Vagina (tissue), 2 donors: ENCODE measurements at places on chromosomes 7 and 10.

DNA sequence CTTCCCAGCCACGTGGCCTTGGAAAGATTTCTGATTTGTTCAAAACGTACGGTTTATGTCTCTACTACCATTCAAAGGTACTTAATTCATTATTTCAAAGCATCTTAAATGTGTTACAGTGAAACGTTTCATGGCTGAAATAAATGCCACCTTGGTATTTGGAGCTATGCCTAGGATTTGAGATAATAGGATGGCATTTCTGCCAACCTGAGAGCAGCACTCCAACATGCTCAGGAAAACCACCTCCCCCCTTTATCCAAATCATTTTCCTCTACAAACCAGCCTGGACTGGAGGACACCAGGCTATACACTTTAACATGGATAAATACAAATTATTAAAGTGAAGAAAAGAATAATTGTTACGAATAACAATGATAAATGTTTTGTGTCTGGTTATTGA, 260.9 kb downstream of the ZMYND11 start:
- no peak for DNase-seq

GRCh38 chr7:69844264-69844868, 246.1 kb downstream of the AUTS2 start:
- DNase-seq, result no peak

DNA sequence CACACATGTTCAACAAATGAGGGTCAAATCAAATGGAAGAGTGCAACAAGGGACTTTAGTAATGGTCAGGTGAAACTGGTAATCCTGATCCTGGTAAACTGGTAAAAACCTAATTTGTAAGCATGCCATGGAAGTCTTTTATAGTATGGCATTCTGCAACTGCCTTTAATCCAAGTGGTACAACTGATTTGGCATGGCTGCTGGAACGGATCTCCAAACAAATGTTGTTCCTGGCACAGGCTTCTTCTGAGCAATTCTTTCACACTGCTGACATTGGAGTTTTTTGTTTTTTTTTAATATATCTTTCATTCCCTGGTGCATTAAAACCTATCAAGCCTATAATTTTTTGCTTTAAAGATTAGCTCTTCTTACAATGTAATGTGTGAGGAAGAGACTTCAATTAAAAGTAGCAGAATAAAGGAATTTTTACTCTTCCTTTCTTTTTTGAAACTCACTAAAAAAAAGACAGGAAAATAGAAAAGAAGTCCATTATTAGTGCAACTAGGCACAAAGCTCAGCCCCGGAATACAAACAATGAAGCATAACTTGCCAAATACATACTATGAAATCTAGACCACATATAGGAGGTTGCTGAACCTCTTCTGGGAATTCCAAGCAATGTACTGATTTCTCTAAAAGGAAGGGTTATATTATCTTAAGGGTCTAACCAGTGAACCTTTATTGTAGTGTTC, 79.3 kb upstream of the OIT3 start:
- DNase-seq, result no peak

- no peak for DNase-seq
Measured at GRCh38 chr7:95104739-95105138, 197.3 kb downstream of the PPP1R9A start.

DNA sequence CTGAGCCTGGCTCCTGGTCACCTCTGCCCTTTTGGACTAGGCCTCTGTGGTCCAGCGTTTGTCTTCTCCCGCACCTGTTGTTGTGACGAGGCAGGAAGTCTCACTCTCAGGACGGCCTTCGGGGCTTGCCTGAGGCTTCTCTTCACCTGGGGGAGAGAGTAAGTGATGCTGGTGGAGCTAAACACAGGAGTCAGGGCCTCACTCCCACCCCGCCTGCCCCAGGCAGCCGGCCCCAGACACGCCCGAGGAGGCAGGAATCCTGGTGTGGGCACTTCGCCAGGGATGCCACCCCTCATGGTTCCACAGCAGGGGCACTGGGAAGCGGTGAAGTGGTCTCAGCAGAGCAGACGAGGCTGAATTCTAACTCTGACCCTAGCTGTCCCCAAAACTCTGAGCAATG, 42.4 kb downstream of the IL2RA start:
- no peak for DNase-seq

DNA sequence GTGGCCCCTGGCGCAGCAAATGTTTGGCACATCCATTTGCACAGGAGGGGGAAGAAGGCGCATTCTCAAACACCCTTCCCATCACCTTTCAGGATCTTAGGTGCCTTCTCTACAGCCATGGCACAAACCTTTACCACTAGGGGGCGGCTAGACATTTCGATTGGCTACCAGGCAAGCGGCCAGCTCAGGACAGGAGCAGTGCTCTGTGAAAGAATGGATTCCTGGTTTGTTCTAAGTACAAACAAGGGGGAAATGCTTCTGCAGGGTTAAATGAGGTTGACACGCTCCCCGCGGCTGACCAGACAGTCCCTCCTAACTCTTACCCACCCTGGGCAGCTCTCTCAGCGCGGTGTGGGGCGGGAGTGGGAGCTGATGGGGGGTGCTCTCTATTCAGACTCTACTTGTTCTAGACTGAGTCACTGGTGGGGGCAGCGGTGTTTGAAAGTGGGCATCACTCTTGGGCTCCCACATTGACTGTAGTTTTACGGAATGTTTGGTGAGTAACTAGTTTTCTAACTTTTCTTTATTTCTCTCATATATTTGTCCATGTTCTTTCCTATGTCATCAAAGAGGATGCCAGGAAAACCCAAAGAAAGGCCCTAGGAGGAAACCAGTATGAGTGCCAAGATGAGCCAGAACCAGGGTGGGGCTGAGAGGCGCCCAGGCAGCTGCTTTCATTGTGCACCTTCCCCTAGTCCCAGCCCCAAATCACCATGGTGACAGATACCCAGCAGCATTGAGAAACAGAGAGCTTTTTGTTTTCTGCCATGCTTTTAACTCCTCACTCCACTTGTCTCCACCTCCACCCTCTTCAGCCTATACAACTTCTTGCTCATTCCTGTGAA, 61.4 kb upstream of the GPR158 start:
- no peak for DNase-seq

GRCh38 chr7:36607721-36608095, 116.6 kb downstream of the AOAH start:
- no peak for DNase-seq

GRCh38 chr7:79319369-79319768, 134.1 kb downstream of the MAGI2 start:
- no peak for DNase-seq

GRCh38 chr10:930625-931325, 730 bp downstream of the LARP4B start:
- no peak for DNase-seq

GRCh38 chr10:109837384-109837783, 85.9 kb downstream of the XPNPEP1 start:
- DNase-seq, result no peak

DNA sequence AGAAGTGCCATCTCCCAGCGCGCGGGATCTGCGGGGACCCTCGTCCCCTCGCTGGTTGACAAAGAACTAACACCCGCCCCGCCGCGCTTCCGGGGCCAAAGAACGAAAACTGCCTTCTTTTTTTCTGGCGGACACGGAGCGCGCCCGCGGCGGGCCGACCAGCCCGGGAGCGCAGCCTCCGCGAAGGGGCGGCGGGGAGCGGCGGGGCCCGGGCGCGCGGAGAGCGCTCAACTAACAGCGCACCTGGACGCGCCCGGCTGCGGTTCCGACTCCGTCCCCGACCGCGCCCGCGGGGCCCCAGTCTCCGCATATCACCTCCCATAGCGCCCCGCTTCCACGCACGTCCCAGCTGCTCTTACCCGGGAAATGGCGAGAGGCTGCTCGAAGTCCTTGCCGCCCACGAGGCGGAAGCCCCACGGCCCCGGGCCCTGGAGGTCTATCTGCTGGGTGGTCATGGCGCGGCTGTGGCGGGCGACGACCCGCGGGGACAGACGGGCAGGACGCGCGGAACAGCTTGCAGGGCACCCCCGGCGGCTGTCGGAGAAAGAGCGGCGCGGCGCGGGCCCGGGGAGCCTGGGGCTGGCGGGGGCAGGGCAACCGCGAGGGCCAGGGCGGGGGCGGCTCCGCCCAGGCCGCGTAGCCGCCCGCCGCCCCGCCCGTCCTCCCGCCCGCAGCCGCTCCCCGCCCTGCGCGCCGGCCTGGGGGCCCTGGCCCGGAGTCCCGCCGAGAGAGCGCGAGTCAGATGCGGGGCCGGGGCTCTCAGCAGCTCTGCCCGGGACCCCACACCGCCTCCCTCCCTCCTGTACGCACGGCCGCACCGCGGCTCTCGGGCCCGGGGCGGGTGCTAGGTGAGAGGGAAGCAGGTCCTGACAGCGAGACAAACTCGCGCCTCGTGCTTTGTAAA, at the start of gene PDLIM1:
TSS of gene PDLIM1 (minus strand) at position 543 of the 904 bp plus-strand sequence. CDS start at position 455, 88 bp downstream.
- no peak for DNase-seq

DNA sequence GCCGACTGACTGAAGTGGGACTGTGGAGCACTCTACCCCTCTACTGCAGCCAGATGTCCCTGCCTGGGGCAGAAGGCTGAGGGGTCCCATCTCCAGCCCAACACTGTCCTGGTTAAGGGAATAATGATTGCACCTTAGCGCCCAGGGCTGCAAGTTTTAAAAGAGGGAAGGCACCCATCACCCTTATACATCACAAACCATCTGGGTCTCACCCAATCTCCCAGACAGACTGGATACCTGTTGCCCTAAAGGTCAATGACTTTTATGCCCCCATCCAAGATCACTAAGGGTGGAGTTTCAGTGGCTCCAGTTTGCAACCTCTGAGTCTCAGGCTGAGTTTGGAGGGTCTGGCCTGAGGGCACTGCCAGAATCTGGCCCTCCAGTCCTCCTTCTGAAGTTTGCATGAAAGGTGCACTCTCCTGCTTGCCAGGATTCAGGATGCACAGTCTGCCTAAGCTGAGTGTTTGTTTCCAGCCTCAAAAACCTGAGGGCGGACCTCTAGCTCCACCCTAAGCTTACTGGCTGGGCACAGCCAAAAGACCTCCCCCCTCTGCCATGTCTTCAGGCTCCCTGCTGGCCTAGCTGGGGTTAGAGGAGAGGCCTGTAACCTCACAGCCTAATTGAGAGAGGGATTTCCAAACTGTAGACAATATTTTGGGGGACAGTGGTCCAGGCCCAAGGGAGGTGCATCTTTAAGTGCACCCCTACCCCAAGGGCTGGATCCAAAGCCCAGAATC, 2.5 kb upstream of the EMX2 start:
- DNase-seq, result no peak

- DNase-seq, result no peak
Measured at GRCh38 chr10:28304032-28304571, 1.2 kb upstream of the MPP7 start.

DNA sequence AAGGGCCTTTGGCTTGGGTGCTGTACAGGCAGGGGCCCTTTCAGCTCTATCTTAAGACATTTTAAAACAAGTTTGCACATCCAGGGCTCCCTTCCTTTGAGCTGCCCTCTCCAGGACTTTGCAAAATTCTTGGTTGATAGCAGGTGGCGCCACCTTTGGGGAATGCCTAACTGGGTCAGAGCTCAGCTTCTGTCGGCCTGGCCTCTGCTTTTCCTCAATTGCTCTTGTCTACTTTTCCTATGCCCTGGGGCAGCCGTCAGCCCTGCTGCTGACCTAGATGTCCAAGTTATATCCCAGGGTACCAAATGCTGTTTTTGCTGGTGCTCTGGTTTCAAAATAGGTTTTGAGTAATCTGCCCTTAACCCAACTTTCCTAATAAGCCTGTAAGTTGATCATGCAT, 65.8 kb downstream of the APBB1IP start:
- no peak for DNase-seq

GRCh38 chr7:117051808-117052207, 98.5 kb downstream of the ST7 start:
- no peak for DNase-seq

- DNase-seq, result no peak
Measured at GRCh38 chr10:75342397-75342796, 59.2 kb downstream of the ZNF503 start.

- no peak for DNase-seq
Measured at GRCh38 chr10:93067443-93068365, 6.0 kb upstream of the CYP26A1 start.

- DNase-seq, result no peak
Measured at GRCh38 chr7:137751361-137752009, 95.3 kb downstream of the DGKI start.

- no peak for DNase-seq
Measured at GRCh38 chr10:104387130-104387888, 33.7 kb downstream of the CFAP58 start.
